Activated T-helper 2 cell treated with anti-CD3 and anti-CD28 coated beads, Interferon-gamma antibody, Interleukin-2, Interleukin-4, amounts not matched to agents 10 μg/mL and 5 μg/mL and 100 μg/mL, durations not matched to agents 14 hours and 24 hours and 36 hours (primary cell): ENCODE measurements at places on chromosomes 4 and X. TPM values are rescaled to one million over a fixed set of nuclear protein-coding genes. Genes with fewer than 3 reads are reported as not detected.

GRCh38 chrX:114962209-114962608 is 55.2 kb downstream of the IL13RA2 start:
- DNase-seq: no peak

- DNase-seq: no peak
Observed at GRCh38 chr4:1981251-1982058, 27.3 kb downstream of the NELFA start.

- DNase-seq: no peak
Observed at GRCh38 chr4:53651156-53651735, 60.0 kb upstream of the LNX1 start.

DNA sequence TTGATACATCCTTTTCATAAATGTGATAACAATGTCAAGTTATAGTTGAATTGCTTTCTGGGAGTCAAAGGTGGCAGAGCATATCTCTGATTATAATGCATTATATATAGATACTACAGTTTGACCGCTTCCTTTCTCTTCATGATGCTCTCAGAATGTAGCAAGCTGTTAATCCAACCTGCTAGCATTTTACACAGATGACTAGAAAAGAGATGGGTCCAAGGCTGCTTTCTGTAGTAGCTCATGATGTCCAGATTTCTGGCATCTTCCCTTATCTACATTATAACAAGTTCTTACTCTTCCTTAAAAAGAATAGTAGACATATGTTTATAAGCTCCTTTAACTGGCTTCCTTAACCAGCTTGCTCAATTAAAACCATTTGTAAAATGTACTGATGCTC is 192.0 kb downstream of the NWD2 start:
- no peak for DNase-seq

DNA sequence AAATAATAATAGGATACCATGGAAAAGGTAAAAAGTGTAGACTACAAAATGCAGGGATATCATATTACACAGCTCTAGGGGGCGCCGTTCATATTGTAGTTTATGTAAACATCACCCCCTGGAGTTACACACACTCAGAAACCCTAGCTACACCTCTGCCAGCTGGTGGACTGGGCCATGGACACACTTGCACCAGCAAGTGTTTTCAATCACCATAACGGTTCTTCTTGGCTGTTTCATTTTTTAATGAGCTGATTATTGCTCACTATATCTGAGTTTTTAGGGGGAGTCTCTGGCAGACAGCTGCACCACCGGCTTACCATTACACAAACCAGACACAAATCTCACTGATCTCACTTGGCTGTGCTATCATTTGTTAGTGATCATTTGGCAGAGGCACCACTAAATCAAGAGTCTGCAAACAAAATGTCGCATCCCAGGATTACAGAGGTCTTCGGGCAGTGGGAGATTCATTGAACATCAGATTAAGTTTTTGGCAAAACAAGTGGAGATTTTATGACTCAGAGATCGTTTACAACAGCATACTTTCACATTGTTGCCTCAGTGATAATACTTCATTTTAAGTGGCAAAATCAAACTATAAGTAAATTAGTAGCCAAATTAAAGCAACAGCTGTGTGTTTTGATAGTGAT is 185.7 kb downstream of the UNC5C start:
- no peak for DNase-seq

DNA sequence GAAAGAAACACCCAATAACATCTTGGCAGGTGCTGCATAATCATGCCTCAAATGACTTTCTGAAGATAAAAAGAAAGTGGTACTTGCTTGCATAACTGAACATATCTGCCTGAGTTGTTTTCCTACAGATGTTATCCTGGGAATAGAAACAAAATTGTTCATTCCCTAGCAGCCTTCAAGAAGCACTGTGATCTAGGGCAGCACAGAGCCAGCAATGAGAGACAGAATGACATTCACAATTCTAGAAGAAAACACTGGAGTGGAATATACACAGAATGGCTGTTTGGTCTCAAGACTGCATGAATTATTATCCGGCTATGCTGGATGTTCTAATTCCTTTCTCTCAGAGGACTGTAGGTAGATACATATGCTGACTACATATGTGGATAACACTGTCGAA is 790.9 kb downstream of the PDHA2 start:
- no peak for DNase-seq

DNA sequence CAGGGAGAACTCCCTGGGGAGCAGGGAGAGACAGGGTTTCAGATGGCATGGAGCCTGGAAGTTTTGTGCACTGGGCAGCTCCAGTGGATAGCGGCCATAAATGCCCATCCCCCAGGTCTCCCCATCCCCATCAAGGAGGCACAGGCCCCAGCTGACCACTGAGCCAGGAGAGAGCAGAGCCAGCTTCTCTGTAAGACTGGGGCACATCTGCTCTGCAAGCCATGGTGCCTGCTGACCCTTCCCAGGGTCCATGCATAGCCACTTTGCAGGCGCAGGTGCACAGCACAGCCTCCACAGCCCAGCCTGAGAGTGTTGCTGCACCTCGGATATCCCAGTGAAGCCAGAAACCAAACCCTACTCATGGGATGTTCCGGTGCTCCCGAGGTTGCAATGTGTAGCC is 206.3 kb upstream of the SPANXN4 start:
- DNase-seq: no peak

GRCh38 chr4:148881860-148882643 is 439.8 kb upstream of the NR3C2 start:
- DNase-seq: no peak

GRCh38 chrX:103783971-103784370 is 7.3 kb downstream of the PLP1 start:
- DNase-seq: no peak

DNA sequence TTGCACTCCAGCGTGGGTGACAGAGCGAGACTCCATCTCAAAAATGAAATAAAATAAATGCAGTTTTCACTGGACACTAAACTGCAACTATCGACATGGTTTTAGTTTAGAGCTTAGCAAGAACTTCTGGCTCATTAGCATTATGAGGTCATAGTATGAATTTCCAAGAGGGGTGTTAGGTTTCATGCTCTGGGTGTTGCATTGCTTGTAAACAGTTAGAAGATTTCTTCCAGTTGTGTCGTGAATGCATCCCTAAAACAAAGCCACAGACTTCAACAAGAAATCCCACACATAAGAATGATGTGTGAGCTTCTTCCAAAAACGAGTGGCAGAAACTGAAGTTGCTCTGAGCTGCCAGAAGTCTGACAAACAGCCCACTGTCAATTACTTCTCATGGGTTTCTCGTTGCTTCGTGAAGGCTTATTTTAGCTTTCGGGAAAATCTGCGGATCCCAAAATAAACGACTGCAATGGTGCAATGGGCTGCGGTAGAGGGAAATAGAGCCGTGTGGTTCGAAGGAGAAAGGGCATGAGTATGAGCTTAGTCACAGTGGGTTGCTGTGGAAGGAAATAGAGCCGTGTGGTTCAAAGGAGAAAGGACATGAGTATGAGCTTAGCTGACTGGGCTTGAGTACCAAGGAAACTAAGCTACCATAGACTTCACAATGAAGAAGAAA is 354.9 kb downstream of the DHRSX start:
- no peak for DNase-seq

GRCh38 chr4:178293601-178294000 is 851.4 kb upstream of the AGA start:
- no peak for DNase-seq

GRCh38 chr4:55661398-55662056 is 25.4 kb upstream of the NMU start:
- DNase-seq: no peak

GRCh38 chr4:150009533-150009932 is 68.7 kb upstream of the DCLK2 start:
- no peak for DNase-seq

- DNase-seq: no peak
Observed at GRCh38 chrX:122626871-122627270, 557.2 kb upstream of the GRIA3 start.

GRCh38 chrX:56792270-56793111 is 63.4 kb downstream of the NBDY start:
- DNase-seq: no peak

GRCh38 chr4:165680821-165681220 is 192.2 kb upstream of the TLL1 start:
- DNase-seq: no peak

Gene ASMTL
- 41.8 and 42.6 TPM in 2 replicates for total RNA-seq

Gene PAK3
- 0.25 and 0.51 TPM in 2 replicates for total RNA-seq

Gene EIF4E
- 142 and 153 TPM in 2 replicates for total RNA-seq

Gene SPANXN4
- not detected in 2 replicates for total RNA-seq

Gene PNMA6A
- 0.87 and 1.5 TPM in 2 replicates for total RNA-seq

Gene MED28
- total RNA-seq: 53.2 and 55.7 TPM in 2 replicates

Gene P2RY4
- 0.55 and 0.71 TPM in 2 replicates for total RNA-seq

Gene ETDA
- total RNA-seq: not detected in 2 replicates

Gene CYBB
- total RNA-seq: 0.09 TPM in 2 replicates

Gene OPRPN
- total RNA-seq: not detected in 2 replicates
